GM10248 (cell line): ENCODE measurements at places on chromosomes 13 and 19.

- no peak for DNase-seq
These were observed 14.3 kb downstream of the PEPD start for GRCh38 chr19:33507021-33507956.

DNA sequence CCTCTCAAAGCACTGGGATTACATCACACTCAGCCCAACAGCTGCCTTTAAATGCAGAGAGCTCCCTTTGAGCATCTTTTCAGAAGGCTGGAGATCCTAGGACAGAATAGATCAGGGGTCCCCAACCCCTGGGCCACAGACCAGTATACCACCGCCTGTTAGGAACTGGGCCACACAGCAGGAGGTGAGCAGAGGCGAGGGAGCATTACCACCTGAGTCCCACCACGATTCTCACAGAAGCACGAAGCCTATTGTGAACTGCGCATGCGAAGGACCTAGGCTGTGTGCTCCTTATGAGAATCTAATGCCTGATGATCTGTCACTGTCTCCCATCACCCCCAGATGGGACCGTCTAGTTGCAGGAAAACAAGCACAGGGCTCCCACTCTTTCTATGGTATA is 2.2 kb upstream of the WTIP start:
- DNase-seq: no peak

DNA sequence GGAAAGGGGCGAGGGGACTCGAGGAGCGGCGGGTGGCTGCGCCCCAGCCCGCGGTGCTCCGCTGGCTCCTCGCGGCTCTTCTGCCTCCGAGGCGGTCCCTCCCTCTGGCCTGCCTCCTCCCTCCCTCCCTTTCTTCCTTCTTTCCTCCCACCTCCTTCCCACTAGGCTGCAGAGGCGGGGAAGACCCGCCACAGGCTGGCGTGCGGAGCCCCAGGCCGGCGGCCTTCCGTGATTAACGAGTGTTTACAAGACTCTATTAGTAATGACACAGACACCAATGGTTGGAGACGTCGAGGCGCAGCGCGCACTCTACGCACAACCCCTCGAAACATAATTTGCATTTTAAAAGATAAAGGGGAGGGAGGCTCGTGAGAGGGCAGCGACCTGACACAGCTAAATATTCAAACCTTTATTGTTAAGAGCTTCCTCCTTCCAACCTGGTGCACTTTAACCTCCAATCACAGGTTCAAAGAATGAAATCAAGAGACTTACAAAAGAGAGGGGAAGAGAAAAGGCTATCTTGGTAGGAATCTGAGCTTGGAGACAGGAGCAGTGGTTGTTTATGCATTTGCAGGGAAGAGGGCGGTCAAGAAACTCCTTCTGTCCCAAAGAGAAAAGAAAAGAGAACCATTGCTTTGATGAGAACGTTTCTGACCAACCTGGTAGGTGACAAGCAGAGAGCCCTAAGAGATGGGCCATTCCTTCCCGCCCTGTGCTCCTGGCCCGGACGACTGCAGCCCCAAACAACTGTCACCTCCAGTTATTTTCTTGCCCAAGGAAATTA is at the start of gene CDX2:
Gene CDX2 (minus strand): TSS at position 234 of the 784 bp plus-strand sequence. CDS start 309 bp downstream, outside the sequence.
- DNase-seq: no peak

GRCh38 chr19:16012552-16012951 is 63.7 kb upstream of the TPM4 start:
- no peak for DNase-seq
